ENCODE measurements at places on chromosomes 16 and 17.

GRCh38 chr17:75694536-75694935 is 26.7 kb upstream of the ITGB4 start:
- no peak for DNase-seq

- DNase-seq: no peak
Measured at GRCh38 chr17:80513892-80514291, 30.7 kb upstream of the RPTOR start.

DNA sequence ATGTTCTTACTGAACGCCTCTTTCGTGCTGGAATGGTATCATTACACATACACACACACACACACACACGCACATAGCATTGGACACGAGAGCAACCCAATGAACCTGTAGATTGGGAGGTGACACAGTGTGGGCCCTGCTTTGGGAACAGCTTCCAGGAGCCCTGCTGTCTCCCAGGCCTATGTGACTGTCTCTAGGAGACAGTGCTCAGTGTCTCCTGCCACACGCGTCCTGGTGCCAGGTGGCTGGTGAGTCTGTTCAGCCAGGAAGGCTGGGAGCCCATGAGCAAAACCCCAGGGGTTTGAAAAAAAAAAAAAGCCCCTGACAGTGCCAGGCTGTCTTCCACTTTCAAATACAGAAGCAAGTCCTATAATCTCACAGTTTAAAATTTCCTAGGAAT is 2.4 kb upstream of the SPOP start:
- DNase-seq: no peak

- no peak for DNase-seq
Measured at GRCh38 chr16:11358531-11358930, 13.3 kb downstream of the RMI2 start.

- DNase-seq: no peak
Measured at GRCh38 chr17:34974179-34974578, 6.1 kb upstream of the LIG3 start.

- no peak for DNase-seq
Measured at GRCh38 chr16:85602402-85603202, 10.5 kb upstream of the GSE1 start.

DNA sequence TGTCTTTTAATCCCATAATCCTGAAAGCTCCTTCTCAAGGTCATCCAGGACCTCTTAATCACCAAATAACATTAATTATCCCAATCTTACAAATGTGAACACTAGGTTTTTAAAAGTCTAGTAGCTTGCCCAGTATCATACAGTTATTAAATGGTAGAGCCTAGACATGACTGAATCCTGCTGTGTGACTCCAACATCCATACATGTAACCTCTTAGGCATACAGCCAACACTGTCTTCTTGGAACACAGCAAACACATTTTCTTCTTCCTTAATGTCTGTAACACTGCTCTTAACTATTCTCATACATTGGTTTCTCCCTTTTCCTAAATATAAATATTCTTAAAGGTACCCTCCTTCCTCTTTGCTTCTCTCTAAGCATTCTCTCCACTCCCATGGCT is 13.7 kb downstream of the BRIP1 start:
- no peak for DNase-seq

DNA sequence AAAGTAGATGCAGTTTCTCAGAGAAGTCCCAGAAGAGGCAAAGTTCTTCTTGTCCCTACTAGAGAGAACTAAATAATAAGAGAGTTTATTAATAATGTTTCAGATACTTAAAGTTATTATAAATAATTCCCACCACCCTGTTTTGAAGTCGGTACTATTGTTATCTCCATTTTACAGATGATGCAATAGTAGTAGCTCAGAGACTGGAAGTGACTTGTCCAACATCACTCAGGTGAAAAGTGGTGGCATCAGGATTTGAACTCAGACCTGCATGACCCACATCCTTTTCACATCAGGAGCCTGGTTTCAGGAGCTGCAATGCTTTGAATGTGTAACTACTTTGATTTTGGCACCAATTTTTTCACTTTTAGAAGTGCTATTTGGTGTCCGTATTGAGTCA is 52.7 kb downstream of the GPR139 start:
- no peak for DNase-seq

GRCh38 chr16:9092978-9093344 is 1.5 kb downstream of the HAPSTR1 start:
- peak; percentile 53 for DNase-seq

DNA sequence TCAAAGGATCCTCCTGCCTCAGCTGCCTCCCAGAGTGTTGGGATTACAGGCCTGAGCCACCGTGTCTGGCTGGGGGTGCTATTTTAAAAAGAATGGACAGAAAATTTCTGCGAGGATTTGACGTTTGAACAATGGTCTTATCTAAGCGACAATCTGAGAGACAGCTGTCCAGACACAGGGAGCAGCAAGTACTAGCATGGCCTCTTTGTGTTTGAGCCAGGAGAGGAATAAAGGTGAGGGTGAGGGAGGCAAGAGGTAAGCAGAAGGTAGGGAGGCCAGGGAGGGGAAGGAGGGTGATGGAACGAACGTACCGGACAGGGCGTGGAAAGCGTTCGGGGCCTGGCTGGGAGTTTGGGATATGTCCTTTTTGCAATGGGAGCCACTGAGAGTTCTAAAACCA is 59.2 kb downstream of the PITPNC1 start:
- no peak for DNase-seq

GRCh38 chr16:75416904-75417565 is 16.3 kb downstream of the CFDP1 start:
- DNase-seq: no peak

- DNase-seq: peak; percentile 85
Measured at GRCh38 chr17:82300707-82301270, 16.6 kb downstream of the CD7 start.

DNA sequence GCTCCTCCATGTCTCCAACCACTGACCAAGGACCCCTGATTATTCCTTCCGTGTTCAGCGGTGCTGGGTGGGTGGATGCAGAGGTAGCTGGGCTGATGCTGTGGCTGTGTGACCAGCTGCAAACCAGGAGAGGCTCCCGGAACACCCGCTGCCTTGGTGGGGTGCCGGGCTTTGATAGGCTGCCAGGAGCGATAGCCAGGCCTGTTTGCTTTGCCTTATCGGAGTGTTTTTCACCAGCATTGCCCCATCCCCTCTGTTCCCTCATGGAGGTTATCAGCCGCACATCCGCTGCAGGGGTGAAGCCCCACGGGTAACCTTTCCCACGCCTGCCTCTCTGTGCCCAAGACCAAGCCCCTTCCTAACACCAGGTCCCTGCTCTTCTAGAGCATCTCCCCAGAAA is 354.3 kb downstream of the C16orf95 start:
- no peak for DNase-seq

DNA sequence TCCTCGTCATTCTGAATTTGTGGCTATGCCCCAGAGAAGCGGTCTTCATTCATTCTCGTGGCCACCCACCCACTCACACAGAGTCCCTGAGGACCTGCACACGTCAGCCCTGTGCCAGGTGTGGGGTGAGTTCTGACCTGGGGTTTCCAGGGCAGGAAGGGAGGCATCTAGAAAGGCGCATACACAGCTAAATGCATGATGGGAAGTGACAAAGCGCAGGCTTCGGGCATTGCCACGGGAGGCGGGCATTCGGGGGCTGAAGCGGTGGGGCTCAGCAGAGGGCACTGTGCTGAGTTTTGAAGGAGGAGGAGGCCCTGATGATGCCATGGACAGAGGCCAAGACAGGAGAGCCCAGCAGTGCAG is 10.9 kb downstream of the UBALD2 start:
- peak; percentile 41 for DNase-seq

- no peak for DNase-seq
Measured at GRCh38 chr17:17098551-17099179, 56.4 kb downstream of the MPRIP start.

- DNase-seq: no peak
Measured at GRCh38 chr17:48589831-48590606, at the start of gene HOXB3. Gene HOXB3, minus strand, starts transcription at chr17:48590241. Its CDS starts 37,767 bp downstream, at chr17:48552474.

DNA sequence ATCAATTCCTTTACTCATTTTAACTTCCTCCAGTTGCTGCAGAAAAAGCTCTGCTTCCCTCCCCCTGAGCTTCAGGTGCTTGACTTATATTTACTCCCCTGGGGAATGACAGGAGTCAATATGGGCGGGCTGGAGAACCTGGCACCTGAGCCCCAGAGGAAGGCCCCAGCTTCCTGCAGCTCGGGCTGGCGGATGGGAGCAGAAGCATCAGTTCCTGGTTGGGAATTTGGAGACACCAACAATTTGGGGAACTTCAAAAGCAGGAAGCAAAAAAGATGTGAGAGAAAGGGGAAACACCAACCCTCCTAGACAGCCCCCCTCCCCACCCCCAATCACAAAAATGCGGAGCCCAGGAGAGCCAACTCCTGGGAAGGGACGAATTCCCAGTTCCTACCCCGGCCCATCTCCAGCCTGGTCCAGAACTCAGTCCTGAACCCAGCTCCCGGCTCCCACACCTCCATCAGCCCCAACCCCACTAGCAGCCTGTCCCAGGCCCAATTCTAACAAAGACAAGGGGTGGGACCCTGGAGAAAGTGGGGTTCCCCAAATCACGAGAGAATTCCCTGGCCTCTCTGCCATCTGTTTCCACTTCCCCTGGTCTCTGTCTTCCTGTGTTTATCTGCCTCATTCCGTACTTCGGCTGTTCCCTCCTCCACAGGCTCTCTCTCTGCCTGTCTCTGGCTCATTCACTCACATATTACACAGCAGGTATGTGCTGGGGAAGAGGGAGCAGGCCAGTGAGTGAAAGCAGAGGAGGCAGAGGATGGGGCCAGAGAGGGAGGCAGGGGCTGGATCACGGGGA is 16.2 kb upstream of the ASGR2 start:
- no peak for DNase-seq

DNA sequence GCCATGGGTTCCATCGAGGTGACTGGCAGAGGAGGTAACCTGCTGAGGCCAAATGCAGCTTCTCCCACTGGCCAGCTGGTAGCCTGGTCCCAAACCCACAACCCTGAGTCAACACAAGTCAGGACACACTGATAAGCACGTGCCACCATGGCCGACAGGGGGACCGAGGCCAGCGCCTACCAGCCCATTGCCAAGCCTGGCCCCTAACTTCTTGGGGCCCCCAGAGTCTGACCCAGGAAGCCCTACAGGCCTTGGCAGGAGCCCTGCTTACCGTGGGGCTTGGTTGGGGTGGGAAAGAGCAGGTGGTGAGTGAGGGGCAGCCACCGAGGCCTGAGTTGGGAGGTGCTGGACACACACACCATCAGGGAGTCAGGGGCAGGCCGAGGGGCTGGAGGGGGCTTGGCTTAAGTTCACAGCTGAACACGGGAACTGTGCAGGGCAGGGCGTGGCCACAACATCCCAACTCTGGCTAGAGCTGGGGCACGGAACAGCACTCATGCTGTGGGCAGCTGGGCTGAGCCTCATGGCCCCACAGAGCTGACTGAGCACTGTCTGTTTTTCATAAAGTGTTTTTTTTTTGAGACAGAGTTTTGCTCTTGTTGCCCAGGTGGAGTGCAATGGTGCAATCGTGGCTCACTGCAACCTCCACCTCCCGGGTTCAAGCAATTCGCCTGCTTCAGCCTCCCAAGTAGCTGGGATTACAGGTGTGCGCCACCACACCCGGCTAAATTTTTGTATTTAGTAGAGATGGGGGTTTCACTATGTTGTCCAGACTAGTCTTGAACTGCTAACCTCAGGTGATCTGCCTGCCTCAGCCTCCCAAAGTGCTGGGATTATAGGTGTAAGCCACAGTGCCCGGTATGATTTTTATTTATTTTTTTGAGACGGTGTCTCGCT is 5.5 kb downstream of the MRPL28 start:
- DNase-seq: no peak

GRCh38 chr17:81018044-81018802 is 16.7 kb upstream of the BAIAP2 start:
- DNase-seq: peak; percentile 54

- no peak for DNase-seq
Measured at GRCh38 chr17:31472137-31472536, 80.7 kb downstream of the RAB11FIP4 start.

GRCh38 chr16:75048054-75048453 is 49.2 kb downstream of the ZNRF1 start:
- DNase-seq: no peak

DNA sequence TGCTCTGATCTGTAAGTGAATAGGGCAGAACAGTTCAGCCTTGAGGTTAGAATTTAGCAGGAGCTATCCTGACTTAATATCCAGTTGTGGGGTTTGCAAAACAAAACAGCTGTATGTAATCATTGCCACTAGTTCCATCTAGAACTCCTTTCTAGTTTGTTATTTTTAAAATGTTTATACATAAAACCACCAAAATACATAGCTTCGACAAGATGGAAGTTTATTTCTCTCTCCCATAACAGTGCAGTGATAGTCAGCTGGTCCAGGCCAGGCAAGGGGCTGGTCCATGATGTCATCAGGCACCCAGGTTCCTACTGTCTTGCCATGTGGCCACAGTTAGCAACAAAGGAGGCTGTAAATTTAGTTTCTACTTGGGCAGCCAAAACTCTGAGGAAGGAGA is 10.5 kb upstream of the PLK1 start:
- DNase-seq: no peak

- DNase-seq: no peak
Measured at GRCh38 chr17:10091046-10091445, 107.4 kb downstream of the GAS7 start.

DNA sequence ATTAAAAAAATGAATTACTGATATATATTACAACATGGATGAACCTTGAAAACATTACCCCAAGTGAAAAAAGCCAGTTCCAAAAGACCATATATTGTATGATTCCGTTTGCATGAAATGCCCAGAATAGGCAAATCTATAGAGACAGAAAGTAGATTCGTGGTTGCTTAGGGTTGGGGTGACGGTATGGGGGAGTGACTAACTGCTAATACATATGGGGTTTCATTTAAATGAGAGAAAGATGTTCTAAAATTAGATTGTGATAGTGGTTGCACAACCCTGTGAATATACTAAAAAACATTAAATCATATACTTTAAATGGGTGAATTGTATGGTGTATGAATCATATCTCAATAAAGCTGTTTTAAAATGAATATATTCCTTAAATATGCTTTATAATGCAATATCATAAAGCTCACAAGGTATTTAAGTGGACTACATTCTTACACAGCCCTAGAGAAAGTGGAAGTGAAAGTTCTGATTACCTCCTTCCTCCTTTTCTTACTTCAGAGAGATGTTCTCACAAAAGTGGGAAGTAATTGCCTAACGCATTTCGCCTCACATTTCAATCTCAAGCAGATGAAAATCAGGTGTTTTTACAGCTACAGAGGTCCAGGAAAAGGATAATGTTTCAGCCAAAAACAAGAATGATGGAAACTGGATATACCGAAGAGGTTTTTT is 142.7 kb upstream of the GNAO1 start:
- no peak for DNase-seq

DNA sequence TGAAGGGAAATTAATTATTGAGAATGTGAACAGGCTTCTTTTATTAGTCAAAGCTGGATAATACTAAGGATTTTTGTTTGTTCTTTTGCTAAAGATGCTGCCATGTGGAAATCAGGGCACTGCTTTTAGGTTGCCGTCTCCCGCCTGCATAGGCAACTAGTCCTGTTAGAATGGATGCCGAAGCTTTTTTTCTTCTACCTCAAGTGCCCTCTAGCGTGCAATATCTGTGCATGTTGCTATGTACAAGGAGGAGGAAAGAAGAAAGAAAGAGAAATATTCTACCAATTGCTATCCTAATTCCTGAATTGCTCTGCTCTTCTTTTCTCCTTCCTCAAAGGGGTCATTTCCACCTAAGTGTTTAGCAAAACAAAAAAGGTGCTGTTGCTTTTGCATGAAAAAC is 5.2 kb upstream of the CDH8 start:
- no peak for DNase-seq

GRCh38 chr17:55283256-55283965 is 18.7 kb downstream of the HLF start:
- DNase-seq: no peak

GRCh38 chr16:59684911-59685310 is 950.8 kb upstream of the GOT2 start:
- no peak for DNase-seq

All from activated CD4-positive, alpha-beta T cell treated with anti-CD3 and anti-CD28 coated beads for 36 hours (primary cell).